ENCODE measurements at places on chromosomes 1 and 21.

GRCh38 chr1:208587110-208587509 is 342.9 kb upstream of the PLXNA2 start:
- no peak for DNase-seq

- no peak for DNase-seq
Measured at GRCh38 chr1:117371441-117372151, 4.3 kb downstream of the MAN1A2 start.

GRCh38 chr1:184254849-184255248 is 132.0 kb upstream of the C1orf21 start:
- no peak for DNase-seq

GRCh38 chr1:40382108-40382460 is 8.6 kb downstream of the SMAP2 start:
- DNase-seq, result no peak

- DNase-seq, result no peak
Measured at GRCh38 chr1:59601811-59602210, 212.9 kb upstream of the HOOK1 start.

GRCh38 chr1:55713516-55713915 is 498.4 kb upstream of the USP24 start:
- no peak for DNase-seq

GRCh38 chr1:95208876-95209275 is 25.1 kb upstream of the RWDD3 start:
- no peak for DNase-seq

- no peak for DNase-seq
Measured at GRCh38 chr1:201054091-201054543, 30.6 kb upstream of the KIF21B start.

DNA sequence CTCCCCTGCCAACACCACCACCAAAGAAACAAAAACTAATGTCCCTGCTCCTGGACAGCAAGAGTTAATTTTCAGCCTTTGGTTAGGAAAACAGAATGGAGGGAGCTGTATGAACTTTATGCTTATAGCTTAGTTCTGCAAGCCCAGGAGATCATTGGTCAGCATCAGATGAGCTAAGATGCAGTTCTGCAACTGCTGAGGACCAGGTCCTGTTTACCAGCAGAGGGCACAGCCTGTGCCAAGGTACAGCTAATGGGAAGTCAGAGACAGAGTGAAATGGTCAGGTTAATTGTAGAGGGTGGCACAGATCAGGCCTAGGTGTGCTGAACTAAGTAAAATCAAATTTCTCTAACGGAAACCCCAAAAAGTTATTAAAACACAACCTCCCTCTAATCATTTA is 161.3 kb downstream of the ROR1 start:
- DNase-seq, result no peak

DNA sequence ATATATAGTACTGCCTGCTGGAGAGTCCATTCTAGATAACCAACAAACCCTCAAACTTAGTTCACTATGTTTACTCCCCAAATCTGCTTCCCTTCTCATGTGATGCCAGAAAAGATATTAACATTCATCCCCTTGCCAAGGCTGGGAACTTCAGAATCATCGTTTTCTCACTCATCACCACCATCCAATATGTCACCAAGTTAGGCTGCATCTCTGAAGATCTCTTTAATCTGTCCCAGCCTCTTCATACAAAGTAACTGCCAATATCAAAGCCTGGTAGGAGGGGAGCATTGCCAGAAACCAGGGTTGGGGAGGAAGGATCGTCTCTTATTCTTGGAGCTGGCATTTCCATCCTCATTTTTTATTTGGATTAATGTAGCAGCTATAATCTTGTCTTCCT is 71.6 kb downstream of the XCL2 start:
- no peak for DNase-seq

- DNase-seq, result no peak
Measured at GRCh38 chr21:45972353-45972715, 9.2 kb upstream of the COL6A1 start.

GRCh38 chr1:213389061-213389581 is 338.1 kb downstream of the RPS6KC1 start:
- DNase-seq, result no peak

GRCh38 chr1:32250893-32251716 is at the start of gene LCK:
LCK (plus strand) TSS chr1:32251265; CDS start chr1:32274330, 23,065 bp downstream.
- DNase-seq, result no peak

- peak; percentile 89 for DNase-seq
Measured at GRCh38 chr1:9721606-9722377, 70.3 kb downstream of the PIK3CD start.

GRCh38 chr1:226809785-226810571 is 60.4 kb upstream of the PSEN2 start:
- no peak for DNase-seq

DNA sequence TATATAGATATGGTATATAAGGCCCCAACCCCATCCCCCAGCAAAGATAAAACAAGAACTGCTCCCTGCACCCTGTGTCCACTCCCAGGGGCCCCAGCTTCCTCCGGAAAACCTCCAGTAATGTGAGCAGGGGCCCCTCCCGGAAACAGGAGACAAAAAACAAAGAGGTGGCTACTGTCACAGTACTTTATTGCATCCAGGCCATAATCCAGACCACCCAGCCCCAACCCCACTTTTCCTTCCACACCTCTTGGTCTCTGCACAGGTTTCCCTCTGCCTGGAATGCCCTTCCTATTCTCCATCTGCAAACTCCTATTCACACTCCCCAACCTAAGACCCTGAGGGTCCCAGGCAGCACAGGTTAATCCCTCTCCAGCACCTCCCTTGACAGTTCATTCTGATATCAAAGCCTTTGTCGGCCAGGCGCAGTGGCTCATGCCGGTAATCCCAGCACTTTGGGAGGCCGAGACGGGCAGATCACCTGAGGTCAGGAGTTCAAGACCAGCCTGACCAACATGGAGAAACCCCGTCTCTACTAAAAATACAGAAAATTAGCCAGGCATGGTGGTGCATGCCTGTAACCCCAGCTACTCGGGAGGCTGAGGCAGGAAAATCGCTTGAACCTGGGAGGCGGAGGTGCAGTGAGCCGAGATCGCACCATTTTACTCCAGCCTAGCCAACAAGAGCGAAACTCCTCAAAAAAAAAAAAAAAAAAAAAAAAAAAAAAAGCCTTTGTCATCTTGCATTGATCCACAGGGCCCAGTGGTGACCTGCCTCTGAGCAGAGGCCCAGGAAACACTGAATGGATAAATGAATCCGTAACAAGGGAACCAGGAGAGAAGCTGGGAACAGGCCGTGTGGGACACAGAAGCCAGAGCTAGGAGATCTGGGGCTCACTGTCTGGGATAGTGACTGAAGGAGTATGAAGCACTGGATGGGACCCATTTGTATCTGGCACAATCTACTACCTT is 2.3 kb upstream of the AUNIP start:
- DNase-seq, result no peak

GRCh38 chr1:219938706-219939105 is 10.3 kb upstream of the SLC30A10 start:
- DNase-seq, result no peak

- DNase-seq, result no peak
Measured at GRCh38 chr1:202186327-202186726, 7.3 kb upstream of the LGR6 start.

DNA sequence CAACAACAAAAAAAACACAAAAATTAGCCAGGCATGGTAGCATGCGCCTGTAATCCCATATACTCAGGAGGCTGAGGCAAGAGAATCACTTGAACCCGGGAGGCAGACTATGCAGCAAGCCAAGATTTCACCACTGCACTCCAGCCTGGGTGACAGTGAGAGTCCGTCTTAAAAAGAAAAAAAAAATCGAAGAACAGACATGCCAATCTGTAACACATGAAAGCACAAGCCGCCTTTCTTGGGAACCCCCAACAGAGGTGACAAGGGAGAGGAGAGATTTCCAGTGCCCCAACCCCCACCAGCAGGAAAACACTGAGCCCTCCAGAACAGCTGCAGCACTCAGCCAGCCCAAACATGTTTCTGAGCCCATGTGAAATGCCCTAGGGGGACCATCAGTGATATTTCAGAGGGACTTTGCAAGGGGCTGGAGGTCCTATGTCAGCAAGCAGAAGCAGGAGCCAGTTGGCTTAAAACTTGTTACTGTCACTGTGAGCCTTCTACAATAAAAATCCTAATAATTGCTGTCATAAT is 14.2 kb upstream of the EFNA1 start:
- no peak for DNase-seq

DNA sequence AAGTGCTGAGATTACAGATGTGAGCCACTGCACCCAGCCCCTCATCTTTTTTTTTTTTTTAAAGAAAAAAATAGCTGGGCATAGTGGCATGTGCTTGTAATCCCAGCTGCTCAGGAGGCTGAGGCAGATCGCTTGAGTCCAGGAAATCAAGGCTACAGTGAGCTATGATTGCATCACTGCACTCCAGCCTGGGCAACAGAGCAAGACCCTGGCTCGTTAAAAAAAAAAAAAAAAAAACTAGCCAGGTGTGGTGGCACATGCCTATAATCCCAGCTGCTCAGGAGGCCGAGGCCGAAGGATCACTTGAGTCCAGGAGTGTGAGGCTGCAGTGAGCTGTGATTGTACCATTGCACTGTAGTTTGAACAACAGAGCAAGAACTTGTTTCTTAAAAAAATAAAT is 13.8 kb downstream of the SZRD1 start:
- no peak for DNase-seq

GRCh38 chr1:182359645-182360044 is 31.9 kb downstream of the GLUL start:
- no peak for DNase-seq

- DNase-seq, result peak; percentile 6
Measured at GRCh38 chr21:46219591-46220239, 8.9 kb downstream of the LSS start.

- DNase-seq, result no peak
Measured at GRCh38 chr1:12147201-12147701, 19.5 kb upstream of the TNFRSF1B start.

- DNase-seq, result peak; percentile 67
Measured at GRCh38 chr1:206608108-206608698, 4.1 kb downstream of the EIF2D start.

GRCh38 chr1:209723265-209723664 is 18.6 kb downstream of the HSD11B1 start:
- DNase-seq, result no peak

GRCh38 chr1:47703156-47703825 is 265.4 kb downstream of the FOXD2 start:
- DNase-seq, result no peak

DNA sequence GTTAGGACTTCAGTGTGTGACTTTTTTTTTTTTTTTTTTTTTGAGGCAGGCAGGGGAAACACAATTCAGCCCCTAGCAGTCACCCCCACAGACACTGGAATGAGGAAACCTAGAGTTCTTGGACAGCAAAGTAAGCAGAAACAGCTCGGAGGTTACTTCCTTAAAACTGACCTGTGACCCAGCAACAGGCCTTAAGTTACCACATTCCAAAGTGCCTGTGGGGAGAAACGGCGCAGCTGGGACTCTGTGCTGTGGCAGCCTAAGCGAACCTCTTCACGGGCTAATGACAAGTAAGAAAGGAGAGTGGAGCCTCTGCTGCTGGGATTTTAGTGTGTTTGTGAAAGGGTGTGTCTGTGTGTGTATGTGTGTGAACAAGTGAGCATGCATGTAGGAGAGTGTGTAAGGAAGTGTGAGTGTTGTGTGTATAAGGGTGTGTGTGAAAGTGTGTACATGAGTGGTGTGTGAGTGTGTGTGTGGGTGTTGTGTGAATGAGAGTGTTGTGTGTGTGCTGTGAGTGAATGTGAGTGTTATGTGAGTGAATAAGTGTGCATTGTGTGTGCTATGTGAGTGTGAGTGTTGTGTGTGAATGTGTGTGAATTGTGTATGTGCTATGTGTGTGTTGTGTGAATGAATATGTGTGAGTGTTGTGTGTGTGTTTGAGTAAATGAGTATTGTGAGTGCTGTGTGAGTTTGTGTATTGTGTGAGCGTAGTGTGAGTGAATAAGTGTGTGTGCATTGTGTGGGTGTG is 180.8 kb downstream of the BRINP2 start:
- no peak for DNase-seq

DNA sequence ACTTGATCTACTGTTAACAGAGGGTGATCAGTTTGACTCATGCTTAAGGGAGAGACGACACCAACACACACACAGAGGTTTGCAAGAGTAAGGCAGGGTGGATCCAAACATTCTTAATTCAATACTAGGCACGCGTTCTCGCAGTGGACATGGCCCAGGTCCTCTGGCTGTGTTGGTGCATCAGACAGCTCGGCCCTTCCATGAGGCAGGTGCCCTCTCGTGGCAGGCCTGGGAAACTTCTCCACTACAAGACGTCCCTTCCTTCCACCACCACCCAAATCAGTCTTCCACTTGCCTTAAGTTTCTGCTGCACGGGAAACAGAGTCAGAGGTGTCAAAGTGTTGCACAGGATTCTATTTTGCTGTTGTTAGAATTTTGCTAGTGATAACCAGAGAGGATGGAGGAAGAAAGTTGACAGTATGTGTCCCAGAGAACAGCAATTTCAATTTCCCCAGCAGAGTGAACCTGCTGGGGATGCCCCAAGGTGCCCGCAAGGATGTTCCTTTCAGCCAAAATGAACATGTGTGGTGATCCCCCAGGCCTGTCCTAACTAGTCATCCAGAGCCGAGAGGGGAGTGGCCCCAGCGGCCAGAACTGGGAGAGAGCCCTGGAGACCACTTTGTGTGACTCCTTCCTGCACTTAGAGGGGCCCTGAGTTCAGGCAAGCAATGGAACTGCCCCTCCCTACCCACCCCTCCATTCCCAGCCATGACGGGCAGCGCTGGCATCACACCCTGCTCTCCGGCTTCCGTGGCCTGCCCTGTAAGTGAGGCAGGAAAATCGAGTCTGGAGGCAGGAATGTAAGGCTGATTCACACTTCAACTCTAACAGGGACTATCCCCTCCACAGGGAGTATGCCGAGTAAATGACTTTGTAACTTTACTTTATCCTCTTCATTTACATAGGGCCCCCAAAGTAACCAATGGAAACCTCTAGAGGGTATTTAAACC is 34.8 kb downstream of the MX1 start:
- DNase-seq, result no peak

DNA sequence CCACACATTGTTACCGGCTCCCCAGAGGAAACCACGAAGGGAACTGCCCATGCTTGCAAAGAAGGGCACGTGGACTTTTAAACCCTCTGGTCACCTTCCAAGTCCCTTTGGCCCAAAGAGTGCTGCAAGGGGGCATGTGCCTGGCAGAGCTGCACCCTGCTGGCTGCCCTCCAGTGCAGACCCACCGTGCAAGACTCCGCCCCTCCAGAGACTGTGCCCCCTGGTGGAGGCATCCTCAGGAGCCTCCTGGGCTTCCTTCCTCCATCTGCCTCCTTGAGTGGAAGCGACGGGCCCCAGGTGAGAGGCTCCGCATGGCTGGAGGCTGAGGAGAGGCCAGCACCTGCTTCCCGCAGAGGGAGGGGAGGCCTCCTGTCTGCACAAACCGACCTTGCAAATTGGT is 100.6 kb downstream of the CRYAA start:
- DNase-seq, result no peak
